ENCODE measurements at places on chromosomes 3 and 15.

GRCh38 chr3:182261041-182261440, 532.3 kb upstream of the ATP11B start:
- no peak for DNase-seq

DNA sequence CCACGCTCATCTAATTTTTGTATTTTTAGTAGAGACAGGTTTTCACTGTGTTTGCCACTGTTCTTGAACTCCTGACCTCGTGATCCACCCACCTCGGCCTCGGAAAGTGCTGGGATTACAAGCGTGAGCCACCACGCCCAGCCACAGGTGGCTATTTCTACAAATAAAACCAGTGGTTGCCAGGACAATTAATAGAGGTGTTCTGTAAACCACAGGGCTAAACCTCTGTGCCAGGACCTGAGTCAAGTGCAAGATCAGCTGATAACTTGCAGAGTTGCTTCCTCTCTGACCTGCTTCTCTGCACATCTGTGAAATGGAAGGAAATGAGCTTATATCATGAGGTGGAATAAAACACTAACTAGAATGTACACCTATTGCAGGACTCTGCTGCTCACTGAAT, 72.8 kb downstream of the CD200R1L start:
- DNase-seq: no peak

GRCh38 chr3:34207002-34207401, 408.6 kb downstream of the PDCD6IP start:
- DNase-seq: no peak

DNA sequence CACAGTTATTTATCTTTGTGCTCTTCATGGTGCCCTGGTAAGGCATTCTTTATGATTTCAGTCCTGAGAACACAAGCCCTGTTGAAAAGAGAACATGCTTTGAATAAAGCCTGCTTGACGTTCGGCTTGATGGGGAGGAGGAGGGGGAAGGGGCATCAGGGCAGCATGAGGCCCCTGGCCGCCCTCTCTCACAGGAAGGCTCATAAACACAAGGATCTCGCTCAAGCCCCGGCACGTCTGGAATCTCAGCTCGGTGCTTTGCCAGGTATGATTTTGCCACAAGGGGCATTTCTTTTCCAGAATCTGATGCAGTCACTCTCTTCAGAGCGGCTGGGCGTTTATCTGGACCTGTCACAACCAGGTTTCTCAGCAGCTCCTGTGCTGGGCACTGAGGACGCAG, 129.4 kb downstream of the DNAJB8 start:
- no peak for DNase-seq

DNA sequence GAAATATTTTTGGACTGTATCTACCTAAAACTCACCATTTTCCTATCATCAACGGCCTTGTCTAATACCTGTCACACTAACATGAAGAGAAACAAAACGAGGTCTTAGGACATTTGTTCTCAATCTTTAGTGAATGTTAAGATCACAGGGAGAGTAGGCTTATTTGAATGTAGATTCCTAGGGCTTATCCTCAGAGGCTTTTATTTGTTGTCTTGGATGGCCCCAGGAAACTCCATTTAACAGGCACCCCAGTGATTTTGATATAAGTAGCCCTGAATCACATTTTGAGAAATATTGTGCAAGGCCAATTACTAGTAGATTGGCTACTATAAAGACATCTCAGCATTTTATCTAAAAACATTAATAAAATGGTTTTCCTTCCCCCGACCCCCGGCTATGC, 367.4 kb downstream of the GAP43 start:
- no peak for DNase-seq

DNA sequence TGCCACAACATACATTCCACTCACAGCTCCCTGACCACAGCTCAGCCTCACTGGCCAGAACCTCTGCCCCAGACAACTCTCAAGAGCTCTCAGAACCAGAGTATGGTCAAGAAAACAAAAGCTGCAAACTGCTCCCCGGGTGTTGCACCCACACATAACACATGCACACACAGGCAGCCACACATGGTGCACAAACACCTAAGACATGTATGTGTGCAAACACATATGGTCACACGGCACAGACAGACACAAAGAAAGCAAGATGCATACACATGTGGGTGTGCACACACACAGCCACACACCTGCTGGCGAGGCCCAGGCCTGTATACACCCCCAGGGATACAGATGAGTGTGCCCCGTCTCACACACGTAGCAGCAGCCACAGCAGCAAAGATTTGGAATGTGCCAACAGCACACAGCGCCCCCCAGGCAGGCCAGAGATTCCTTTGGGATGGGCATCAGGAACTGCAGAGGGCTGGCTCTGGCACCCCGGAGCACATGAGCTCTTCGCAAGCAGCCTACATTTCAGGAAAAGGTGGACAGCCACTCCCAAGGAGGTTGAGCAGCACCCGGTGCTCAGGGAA, 6.6 kb downstream of the KLF15 start:
- no peak for DNase-seq
